ENCODE measurements at places on chromosomes 1 and 21.

DNA sequence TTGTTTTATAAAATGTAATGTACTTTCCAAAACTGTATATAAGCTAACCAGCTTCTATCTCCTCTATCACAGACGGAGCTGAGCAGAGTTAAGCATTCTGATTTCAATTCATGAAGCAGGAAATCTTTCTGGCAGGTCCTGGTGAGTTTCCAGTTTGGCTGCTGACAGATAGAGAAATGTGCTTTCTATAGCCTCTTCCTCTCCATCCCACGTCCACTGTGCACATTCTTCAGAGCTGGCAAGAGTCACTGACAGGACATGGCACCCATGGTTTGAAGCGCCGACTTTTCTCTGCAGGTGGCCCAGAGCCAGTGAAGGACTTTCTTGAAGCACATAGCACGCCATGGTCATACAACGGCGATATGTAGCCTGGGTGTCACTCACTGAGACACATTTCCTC is 52.3 kb upstream of the POU2F1 start:
- DNase-seq: peak; percentile 83

GRCh38 chr1:86976664-86977063 is 62.2 kb downstream of the HS2ST1 start:
- no peak for DNase-seq

DNA sequence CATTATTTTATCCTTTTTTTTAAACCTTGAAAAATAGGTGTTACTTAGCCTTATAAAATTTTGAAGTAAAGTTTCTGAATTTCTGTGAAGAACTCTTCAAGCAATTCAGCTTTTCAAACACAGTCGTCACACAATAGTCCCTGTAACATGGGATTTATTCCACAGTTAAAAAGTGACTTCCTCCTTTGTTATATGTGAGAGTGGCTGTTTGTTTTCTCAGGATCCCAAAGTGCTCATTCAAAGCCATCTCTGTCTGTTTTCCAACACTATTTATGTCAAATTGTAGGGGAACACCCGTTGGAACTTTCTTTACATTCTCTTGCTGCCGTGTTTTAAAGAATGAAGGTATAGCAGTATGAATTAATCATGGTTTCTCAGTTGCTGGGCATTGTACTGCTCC is 80.8 kb upstream of the GPR52 start:
- DNase-seq: no peak

DNA sequence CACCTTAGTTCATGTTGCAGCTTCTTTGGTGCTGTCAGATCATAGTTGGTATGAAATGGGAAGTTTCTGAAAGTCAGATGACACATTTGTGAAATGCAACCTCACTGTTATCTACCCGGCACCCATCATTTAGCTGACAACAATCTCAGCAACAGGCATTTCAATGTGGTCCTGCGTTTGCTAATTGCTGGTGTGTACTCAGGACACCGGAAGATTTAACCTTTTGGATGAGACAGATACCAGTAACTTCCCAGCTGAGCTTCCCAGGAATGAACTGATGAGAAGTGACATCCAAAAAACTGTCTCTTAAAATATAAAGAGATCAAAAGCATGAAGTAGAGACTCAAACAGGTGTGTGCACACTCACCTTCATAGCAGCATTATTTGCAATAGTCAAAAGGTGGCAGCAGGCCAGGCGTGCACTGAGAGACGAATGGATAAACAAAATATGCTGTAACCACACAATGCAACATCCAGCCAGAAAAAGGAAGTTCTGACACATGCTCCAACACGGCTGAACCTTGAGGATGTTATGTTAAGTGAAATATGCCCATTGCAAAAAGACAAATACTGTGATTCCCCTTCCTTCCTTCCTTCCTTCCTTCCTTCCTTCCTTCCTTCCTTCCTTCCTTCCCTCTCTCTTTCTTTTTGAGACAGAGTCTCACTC is 7.9 kb upstream of the CLDN14 start:
- DNase-seq: no peak

GRCh38 chr1:116871779-116872146 is 38.0 kb upstream of the PTGFRN start:
- no peak for DNase-seq

DNA sequence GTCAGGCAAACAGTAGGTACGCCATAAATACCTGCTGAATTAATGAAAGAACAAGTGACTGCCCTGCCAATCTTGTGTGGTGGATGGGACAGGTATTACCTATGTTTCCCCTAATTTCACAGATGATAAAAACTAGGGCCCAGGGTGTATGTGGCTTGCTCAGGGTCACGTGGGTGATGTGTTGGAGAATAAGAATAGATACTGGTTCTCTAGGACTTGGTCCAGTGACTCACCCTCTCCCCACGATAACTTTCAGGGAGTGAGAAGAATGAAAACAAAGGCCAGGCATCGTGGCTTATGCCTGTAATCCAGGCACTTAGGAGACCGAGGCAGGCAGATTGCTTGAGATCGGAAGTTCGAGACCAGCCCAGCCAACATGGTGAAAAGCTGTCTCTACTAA is 26.7 kb downstream of the SLC26A9 start:
- DNase-seq: no peak

- DNase-seq: no peak
Measured at GRCh38 chr1:43284546-43285110, 753 bp downstream of the C1orf210 start.

DNA sequence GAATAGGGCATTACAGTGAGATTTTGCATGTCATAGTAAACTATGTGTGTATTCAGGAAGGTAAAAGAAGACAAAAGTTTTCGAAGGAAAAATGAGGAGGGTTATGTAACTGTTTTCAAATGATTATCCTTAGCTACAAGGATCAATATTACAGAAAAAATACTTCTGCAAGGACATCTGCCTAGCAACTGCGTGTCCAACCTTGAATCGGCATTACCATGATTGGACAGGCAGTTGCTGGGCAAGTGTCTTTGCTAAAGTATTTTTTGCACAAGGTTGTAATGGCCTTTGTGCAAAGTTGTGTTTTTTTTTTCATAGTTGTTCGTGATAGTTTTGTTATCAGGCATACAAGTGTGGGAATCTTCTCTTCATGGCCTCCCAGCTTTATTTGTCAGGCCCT is 136.8 kb downstream of the FASLG start:
- no peak for DNase-seq

- DNase-seq: no peak
Measured at GRCh38 chr21:28426545-28426944, 566.1 kb downstream of the LTN1 start.

DNA sequence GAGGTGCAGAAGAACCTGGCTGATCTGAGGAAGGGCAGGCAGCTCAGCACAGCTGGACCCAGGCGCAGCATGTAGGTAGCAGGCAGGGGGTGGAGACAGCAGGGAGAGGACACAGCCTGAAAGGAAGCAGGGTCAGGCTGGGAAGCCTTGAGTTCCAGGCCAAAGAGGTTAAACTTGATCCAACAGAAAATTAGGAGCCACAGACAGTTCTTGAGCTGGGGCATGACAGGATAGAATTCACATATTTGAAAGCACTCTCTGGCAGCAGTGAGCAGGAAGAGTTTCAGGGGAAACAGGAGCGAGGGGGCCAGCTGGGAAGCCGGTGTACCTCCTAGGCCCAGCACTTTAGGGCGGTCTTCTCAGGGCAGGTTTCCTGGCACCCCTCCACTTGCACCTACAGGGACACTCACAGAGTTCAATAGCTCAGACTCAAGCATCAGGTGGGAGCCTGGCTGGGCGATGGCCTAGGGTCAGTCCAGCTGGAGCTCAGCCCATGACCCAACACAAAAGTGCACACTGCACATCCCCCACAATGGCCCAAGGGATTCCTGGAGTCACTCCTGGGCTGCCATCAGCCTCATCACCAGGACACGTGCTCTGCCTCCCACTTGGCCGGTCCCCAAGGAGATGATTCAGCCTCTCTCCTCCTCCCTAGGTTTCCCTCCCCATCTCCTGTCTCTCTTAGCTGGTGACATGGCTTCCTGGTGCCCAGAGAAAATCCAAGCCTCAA is 22.7 kb downstream of the MATN1 start:
- no peak for DNase-seq

- peak; percentile 45 for DNase-seq
Measured at GRCh38 chr1:62057641-62058290, 136.9 kb upstream of the L1TD1 start.

DNA sequence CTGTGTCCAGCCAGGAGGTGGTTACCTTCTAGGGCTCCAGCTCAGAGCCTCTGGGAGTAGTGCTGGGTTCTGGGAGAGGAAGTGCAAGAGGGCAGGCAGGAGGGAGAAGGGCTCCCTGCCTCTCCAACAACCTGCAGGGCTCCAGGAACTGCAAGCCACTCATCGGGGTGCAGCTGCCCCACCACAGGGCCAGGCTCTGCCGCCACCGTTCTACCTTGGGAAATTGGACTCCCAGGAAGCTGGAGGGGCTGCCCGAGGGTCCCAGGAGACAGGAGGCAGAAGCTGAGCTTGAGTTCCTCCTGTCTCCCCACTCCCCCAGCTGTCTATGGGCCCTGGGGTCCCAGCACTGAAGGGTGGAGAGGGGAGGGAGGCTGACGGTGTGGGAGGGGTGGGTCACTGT is 7.4 kb upstream of the PRDM16 start:
- DNase-seq: no peak

DNA sequence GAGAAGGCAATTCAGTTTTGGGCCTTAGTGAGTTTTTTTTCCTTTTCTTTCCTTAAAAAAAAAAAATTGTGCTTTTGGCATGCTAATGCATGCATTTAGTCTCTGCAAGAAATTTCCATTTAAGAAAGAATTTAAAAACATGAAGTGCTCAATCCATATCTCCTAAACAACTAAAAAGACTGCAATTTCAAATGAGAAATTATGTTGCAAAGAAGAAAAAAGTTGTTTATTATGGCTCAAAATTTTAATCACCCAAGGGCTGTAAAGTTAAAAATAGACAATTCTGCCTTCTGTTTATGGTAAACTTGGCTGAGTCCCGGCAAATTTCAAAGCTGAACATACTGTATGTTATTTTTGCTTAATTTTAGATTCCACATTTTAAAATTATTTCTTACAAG is 59.7 kb downstream of the NFIA start:
- DNase-seq: no peak

GRCh38 chr1:16124377-16125087 is 31.3 kb downstream of the EPHA2 start:
- DNase-seq: no peak

DNA sequence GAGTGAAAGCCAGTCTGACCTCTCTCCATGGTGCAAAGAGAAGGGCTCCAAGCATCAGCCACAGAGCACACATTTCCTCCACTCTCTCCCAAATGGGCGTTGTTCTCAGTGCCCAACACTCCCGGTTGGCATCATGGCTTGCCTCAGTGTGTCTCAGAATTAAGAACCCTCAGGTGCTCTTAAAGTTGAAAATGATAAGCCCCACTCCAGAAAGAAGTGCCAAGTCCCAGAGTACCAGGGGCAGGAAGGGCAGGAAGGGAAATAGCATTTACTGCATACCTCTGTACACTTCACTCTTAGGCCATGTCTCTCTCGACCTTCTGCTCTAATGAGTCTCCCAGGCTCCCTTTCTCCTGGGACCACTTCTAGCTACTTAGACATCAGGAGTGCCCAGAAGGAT is 15.2 kb upstream of the ARHGEF2 start:
- no peak for DNase-seq

GRCh38 chr1:21508580-21509350 is 458 bp upstream of the ALPL start:
- peak; percentile 23 for DNase-seq

GRCh38 chr1:154902938-154903566 is 33.0 kb upstream of the KCNN3 start:
- no peak for DNase-seq

DNA sequence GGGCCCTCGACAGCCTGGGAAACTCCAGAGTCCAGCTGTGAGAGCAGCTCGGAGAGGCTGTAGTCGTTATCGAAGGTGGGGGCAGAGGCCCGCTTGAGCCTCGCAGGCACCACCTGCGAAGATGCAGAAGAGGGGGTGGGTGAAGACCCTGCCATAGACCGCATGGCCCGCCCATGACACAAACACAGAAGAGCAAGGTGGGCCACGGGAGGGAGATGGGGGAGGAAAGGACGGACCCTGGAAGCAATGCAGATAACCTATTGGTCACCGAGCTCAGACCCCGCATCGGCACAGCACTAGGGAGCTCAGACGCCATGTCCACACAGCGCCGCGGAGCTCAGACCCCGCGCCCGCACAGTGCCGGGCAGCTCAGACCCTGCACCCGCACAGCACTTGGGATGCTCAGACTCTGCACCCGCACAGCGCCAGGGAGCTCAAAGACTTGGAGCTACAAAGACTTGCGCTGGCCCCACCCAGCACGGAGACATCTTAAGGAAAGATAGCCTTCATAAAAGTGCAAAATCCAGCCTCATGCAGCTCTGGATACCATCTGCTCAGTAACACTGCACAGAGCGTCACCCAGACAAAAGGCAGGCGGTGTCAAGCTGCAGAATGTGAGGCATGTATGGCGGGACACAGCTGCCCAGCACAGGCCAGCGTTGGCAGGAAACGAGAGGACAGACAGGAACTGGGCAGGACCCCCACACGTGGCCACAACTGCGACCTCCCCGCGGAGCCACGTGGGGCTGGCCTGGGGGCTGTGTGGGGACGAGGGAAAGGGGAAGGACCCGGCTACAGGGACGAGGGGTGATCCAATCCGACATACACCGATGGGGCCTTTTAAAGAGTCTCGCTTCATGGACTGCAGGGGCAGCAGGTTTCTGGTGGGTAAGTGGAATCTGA is 22.6 kb downstream of the RIPK4 start:
- DNase-seq: no peak

DNA sequence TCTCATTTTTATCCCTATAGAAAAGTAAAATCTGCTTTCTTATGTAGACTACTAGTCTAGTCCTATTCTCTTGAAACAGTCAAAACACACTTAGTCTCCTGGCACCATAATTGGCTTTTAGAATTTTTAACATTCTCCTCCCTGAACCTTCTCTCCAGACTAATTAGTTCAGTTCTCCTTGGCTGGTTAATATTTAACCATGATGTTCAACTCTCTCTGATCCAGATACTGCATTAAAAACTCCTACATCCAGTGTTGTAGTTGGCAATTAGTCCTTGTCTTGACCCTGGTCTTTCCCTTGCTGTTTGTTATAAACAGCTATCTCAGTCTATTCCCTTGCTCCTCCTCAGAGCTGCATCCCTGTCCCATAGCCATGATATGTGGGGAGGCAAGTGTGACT is 422.9 kb upstream of the BEND5 start:
- no peak for DNase-seq

DNA sequence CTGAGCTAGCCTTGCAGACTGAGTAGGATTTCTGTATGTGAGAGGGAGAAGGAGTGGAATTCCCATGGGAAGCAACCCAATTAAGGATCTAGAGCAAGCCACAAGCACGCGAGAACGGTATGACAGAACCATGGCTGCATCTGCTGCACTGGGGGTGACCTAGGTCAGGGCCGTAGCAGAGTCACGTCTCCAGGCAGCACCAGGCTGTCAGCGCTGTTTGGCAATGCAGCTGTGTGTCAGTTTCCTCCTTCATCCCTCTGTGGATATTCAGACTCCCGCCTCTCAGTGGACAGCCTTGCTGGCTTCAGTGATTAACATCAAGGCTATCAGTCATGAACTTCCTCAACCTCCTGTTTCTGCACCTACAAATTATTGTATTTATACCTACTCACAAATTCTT is 118.1 kb upstream of the PPP2R5A start:
- DNase-seq: no peak

Measured in cerebellar cortex (tissue), 1 donor.